Tibial nerve (tissue), 4 donors: ENCODE measurements at places on chromosomes 2 and 18.
A peak's percentile ranks its signal among the peaks of the same experiment; 100 is the strongest.

DNA sequence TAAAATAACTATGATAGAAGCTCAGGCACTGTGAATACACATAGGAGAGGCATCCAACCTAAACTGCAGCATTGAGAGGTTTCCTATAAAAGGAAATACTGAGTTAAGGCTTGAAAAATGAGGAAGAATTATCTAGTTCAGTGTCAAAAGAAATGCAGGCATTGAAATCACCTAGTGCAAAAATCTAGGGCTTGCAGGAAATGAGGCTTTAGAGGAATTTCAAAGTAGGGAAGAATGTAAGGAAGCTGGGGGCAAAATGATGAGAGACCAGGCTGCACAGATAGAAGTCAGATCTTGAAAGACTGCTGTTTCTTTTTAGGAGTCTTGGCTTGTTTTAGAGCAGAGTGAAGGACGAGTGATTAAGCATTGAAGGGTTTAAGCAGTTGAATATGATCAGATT lies 28.1 kb upstream of the SCYGR2 start:
- DNase-seq, result no peak
- H3K4me3 ChIP-seq, result no peak overlapping the region
- no peaks in the 10 kb centered on the region for H3K4me1 ChIP-seq
- H3K27ac ChIP-seq, result no peak overlapping the region
- H3K27me3 ChIP-seq, result no peaks in the 10 kb centered on the region

DNA sequence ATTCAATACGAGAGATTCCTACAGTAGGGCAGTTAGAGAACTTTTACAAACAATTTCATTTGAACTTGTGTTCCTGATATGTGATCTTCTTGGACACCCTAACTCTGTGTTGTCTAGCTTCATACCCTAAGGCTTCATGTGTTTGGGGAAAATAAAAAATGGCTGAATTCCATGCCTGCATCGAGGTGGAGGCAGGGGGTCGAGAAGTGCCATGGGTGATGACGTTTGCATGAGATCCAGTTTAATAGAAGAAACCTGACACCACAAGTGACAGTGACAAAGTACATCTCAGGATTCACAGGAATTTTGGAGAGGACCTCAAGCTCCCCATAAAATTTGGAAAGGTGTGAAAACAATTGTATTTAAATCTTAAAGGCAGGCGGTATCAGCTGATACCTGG lies 169.2 kb upstream of the NABP1 start:
- H3K4me3 ChIP-seq, result no peak overlapping the region
- no peak for DNase-seq
- H3K27me3 ChIP-seq, result no peaks in the 10 kb centered on the region
- no peak overlapping the region for H3K27ac ChIP-seq
- H3K36me3 ChIP-seq, result no peaks in the 10 kb centered on the region

DNA sequence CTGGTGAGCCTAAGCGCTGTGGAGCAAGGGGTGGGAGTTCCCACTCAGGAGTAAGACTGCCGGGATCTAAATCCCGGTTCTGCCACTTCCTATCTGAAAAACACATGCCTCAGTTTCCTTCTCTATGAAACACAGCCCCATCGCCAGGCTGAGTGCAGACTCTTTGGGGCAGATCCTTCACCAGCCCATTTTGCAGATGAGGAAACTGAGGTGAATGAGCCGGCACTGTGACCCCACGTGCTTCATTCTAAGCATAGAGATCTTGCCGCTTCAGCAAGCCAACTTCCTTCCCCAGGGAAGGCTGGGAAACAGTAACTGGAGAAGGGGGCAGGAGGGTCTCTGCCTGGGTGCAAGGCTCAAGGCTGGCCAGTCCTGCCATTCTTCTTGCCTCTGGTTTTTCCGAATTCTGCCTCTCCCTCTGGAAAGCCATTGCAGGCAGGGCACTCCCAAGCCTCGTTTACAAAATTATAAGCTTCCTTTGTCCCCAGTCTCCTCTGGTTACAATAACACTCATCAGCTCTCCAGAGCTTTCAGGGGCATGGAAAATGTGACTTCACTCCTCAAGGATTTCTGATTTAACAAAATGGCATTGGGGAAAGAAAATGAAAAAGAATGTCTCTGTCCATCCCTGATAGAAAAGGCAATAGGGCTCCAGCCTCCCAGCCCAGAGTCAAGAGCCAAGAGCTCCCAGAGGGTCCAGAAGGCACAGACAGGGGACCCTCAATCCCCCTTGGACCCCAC lies 249.2 kb downstream of the TNS1 start:
- no peak overlapping the region for H3K4me3 ChIP-seq
- peak overlapping the region; percentile 58 for H3K27ac ChIP-seq
- peaks cover 57% of the 10 kb centered on the region for H3K4me1 ChIP-seq
- no peaks in the 10 kb centered on the region for H3K27me3 ChIP-seq
- no peaks in the 10 kb centered on the region for H3K36me3 ChIP-seq
- no peak for DNase-seq

GRCh38 chr2:42103829-42104228 lies 56.0 kb downstream of the PKDCC start:
- peaks cover 25% of the 10 kb centered on the region for H3K4me1 ChIP-seq
- no peak overlapping the region for H3K4me3 ChIP-seq
- H3K36me3 ChIP-seq, result no peaks in the 10 kb centered on the region
- no peak for DNase-seq
- no peak overlapping the region for H3K27ac ChIP-seq
